Bronchial smooth muscle cell (primary cell): ENCODE measurements at places on chromosomes 7 and 10. TPM values are rescaled to one million over a fixed set of nuclear protein-coding genes. Genes with fewer than 3 reads are reported as not detected.

The LRRN3 gene
- total RNA-seq, result 1.4 and 2.1 TPM in 2 replicates

The CFAP43 gene
- 0.16 and 0.52 TPM in 2 replicates for total RNA-seq

The OPALIN gene
- not detected in 2 replicates for total RNA-seq

The ANKRD61 gene
- not detected in 2 replicates for total RNA-seq

The ZNF488 gene
- total RNA-seq, result 0.34 TPM in 1 of 2 replicates, not detected in the other

The CC2D2B gene
- total RNA-seq, result 0.09 TPM in 1 of 2 replicates, not detected in the other

The MAP3K8 gene
- total RNA-seq, result 6.9 and 7.1 TPM in 2 replicates

The GPR26 gene
- not detected in 2 replicates for total RNA-seq

The SSBP1 gene
- 158 and 165 TPM in 2 replicates for total RNA-seq

The GFRA1 gene
- under 0.01 TPM in 2 replicates for total RNA-seq

The CRYGN gene
- total RNA-seq, result 0.26 and 0.47 TPM in 2 replicates

The LOXL4 gene
- 9.9 and 13.3 TPM in 2 replicates for total RNA-seq

The WDR86 gene
- total RNA-seq, result 0.95 and 3.8 TPM in 2 replicates

The ASZ1 gene
- not detected in 2 replicates for total RNA-seq

The MBL2 gene
- not detected in 2 replicates for total RNA-seq
